Activated CD4-positive, alpha-beta T cell treated with anti-CD3 and anti-CD28 coated beads for 48 hours (primary cell): ENCODE measurements at places on chromosomes 5 and 9.

DNA sequence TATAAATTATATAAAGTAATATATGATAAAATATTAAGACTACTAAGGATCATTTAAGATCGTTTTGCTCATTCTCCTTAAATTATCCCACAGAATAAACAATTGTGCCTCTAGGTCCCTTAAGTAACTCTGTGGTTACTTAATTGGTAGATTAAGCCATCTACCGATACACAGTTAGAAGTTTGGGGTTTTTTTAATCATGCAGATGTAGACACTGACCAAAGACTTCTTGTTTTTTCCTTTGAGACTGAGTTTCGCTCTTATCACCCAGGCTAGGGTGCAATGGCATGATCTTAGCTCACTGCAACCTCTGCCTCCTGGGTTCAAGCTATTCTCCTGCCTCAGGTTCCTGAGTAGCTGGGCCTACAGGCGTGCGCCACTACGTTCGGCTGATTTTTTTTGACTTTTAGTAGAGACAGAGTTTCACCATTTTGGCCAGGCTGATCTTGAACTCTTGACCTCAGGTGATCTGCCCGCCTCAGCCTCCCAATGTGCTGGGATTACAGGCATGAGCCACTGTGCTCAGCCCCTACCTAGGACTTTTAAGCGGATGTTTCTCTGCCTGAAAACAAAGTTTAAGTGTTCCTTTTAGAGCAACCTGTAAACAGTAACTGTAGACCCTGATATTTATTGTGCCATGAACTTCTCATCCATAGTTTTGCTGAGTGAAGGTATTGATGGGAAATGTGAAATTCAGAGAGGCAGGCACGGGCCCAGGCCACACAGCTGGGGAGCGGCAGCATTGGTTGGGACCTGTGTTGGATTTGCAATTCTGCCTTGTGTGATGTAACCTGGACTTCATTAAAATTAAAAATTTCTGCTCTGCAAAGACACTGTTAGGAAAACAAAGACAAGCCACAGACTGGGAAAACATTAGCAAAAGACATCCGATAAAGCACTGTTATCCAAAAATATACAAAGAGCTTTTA is 11.6 kb downstream of the CEL start:
- DNase-seq: no peak

- no peak for DNase-seq
These were observed 27.3 kb downstream of the MACROH2A1 start for GRCh38 chr5:135371622-135372232.

GRCh38 chr9:112015736-112016135 is 119.1 kb downstream of the UGCG start:
- DNase-seq: no peak

DNA sequence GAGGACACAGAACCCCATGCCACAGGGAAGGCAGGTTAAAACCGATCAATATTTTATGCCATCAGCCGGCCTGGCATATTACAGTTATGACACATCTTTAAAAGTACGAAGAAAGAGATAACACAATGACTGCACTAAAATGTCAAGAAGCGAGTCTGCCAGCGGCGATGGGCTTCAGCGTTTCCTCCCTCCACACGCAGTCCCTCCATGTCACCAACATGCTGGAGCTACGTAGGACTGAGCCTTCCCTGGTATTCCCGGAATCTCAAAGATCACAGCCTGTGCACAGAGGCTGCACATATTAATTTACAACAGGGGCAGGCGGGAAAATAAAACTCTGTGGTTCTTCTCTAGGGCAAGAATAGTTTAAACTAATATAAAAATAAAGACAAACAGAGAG is 257.7 kb downstream of the IRX1 start:
- DNase-seq: no peak

DNA sequence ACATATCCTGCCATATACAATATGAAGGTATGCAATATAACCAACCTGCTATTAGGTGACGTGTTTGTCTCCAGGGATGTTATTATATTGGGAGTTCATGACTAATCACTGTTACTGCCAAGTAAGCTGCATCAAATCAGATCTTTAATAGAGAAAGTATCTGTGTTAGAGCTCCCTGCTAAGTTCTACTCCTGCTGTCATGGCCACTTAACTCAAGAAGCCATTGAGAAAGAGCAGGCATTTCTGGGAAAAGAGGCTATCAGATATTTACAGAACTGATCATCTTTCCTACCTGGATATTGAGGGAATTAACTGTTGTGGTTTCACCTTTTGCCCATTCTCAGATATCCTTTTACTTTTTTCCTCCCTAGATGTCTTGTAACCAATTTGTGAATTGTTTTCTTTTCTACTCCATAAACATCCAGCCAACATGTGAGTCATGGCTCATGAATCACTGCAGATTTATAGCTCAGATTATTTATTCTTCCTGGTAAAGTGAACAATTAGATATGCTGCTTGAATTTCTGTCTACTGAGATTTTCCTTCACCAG is 634.8 kb upstream of the FAM174A start:
- DNase-seq: no peak
